Keratinocyte (primary cell): ENCODE measurements at places on chromosomes 1 and 21.

DNA sequence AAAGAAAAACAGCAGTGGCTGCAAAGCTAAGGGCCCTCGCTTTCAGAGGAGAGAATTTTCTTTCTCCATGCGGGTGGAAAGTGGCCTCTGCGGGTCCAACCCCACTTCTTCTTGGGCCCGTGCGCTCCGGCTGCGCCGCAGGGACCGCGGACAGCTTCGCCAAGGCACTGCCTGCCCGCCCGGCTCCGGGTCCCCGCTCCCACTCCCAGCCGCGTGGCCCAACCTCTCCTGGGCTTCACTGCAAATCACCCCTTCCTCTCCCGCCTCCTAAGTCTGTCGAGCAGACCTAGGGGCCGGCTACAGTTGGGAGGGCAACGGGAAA is 1.0 kb upstream of the RUNX3 start:
- no peak for DNase-seq

DNA sequence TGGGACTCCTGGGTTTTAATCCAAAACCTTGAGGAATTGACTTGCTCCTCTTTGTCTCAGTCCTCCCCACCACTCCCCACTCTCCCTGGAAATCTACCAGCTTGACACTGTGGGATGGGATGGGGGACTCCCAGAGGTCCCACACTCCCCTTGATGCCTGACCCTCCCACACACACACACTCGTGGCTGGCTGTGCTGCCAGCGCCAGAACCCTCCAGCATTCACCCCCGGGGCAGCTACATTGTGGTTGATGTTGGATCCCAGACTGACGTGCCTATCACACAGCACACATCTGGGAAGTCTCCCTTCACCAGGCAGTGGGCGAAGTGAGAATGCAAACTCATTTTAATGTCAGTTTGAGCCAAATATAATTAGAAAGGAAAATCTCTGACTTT is 10.0 kb downstream of the KIRREL1 start:
- DNase-seq = no peak

GRCh38 chr1:61588736-61589672 is 135.9 kb downstream of the TM2D1 start:
- no peak for DNase-seq

GRCh38 chr1:209756615-209757445 is 977 bp downstream of the TRAF3IP3 start:
- no peak for DNase-seq

- no peak for DNase-seq
These were observed 529.2 kb downstream of the USP25 start for GRCh38 chr21:16258844-16259611.

- DNase-seq = no peak
These were observed 4.2 kb downstream of the TOR1AIP2 start for GRCh38 chr1:179873438-179873851.

- DNase-seq = no peak
These were observed 90.8 kb upstream of the AJAP1 start for GRCh38 chr1:4563586-4563985.

DNA sequence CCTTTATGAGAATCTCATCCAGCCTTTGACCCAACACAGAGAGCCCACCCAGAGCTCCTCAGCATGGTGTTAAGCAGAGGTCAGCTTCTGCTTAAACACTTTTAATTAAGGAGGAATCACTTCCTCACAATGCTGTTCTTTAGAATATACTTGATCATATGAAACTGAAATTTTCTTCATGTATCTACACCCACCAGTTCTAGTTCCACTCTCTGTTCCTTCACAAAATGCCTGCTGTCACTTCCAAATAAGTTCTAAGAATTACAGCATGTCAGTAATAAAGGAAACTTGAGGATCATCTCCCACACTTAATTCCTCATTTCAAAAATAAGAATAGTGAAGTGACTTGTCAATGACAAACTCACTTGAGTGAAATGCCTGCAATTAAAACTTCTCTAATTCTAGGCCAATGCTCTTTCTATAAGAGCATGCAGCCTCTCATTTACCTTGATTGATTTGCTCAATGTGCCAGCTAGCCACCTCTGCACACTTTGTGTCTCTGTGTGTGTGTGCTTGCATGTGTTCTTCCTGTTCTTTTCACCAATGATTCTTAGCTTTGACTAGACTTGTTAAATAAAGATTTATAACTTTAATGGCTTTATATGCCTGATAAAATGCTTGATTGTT is 356.3 kb downstream of the PLPP3 start:
- DNase-seq = no peak

DNA sequence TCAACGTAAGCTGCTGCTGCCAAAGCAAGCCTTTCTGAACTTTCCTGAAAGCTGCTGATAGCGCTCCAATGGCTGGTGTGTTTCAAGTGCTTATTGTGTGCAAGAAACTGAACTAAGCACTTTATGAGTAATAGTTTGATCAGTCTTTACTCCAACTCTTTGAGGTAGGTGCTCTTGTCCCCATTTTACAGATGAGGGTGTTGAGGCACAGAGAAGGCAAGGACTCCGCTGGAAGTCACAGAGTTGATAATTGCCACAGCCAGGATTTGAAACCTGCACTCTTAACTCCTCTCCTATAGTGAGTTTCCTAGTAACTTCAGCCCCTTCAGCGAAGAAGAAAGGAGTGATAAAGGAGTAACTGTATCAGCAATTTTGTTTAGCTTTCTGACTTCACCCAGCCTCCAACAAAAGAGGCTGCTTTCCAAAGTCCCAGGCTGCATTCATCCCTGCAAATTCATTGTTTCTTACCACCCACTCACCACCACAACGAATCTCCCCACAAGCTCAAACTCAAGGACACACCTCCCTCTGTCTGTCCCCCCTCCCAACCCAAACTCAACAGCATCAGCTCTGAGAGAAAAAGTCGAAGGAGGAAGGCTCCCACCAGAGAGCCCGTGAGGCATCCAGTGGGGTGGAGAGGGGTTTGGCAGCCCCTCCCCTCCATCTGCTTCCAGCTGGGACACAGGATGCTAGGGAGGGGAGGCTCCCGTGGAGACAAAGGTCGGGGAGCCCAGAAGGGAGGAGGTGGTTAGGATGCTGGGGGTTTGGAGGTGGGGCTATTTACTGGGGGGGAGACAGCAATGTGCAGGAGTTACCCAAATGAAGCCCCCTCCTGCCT is 139.6 kb downstream of the NAV1 start:
- DNase-seq = no peak

- no peak for DNase-seq
These were observed 996 bp upstream of the C1orf159 start for GRCh38 chr1:1116701-1117468.

GRCh38 chr1:158716335-158716734 is 4.2 kb downstream of the OR6K3 start:
- DNase-seq = no peak

DNA sequence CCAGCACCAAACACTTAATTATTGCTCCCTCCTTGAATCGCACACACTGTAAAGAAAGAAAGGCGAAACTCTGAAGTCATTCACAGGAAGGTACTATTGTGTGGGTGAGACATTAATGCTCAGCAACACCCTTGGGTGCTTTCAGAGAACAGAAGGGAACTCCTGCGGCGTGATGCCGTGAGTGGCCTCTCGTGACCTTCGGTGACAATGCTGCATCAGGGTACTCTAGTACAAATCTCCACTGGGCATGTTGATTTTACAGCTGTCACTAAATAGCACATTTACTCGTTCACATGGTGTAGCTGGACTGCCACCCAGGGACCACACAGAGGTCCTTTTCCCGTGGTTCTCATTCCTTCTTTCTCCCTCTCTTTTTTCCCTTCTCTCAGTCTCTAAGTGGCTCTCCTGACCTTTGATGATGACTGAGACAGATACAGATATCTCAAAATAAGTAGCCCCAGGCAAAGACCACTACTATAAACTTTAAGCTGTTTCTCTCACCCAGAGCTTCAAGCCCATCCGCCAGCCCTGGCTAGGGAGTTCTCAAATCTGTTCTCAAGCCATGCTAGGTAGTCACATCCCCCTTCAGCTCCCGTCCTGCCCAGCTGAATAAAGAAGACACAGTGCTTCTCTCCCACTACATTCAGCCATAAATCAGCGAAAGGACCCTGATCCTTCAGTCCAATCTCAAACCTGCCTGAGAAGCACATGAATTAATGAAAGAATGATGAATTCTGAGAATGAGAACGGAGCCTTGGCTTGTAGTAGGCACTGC is 223.4 kb upstream of the FMN2 start:
- no peak for DNase-seq

- no peak for DNase-seq
These were observed 33.5 kb downstream of the SUSD4 start for GRCh38 chr1:223330466-223330865.

GRCh38 chr1:156766298-156767100 is 836 bp upstream of the PRCC start:
- no peak for DNase-seq

DNA sequence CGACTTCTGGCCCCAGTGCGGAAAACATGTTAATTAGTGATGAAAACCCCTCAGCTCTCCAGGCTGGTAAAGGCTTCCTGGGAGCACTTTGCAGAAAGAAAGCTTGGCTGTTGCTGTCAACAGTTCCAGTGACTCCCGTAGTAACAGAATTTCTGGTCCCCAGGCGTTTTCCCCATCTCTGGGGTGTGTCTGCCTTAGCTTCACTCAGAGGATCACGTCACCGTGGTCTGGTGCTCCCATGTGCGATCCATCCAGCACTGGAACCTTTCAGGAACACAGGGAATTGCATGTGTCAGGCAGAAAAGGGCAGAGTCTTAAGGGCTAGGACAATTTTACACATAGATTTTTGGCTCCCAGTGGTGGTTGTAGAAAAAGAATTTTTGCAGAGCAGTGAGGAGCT is 470.4 kb upstream of the USP24 start:
- DNase-seq = no peak

DNA sequence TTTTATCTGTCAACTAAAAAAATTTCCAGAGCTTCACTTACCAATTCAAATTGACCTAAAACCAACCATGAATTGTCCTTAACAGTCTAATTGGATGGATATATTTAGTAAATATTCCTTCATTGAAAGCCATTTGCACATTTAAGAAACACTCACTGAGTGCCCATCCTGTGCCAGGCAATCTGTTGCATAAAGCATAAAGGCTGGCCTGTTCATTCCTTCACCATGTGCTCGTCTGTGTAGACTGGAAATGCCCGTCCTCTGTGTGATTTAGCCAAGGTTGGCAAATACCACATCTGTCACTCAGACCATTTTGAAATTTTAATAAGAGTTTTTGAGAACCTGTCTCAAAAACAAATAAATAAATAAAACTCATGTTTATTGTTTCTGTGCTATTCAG is 57.1 kb downstream of the ZNF684 start:
- no peak for DNase-seq

DNA sequence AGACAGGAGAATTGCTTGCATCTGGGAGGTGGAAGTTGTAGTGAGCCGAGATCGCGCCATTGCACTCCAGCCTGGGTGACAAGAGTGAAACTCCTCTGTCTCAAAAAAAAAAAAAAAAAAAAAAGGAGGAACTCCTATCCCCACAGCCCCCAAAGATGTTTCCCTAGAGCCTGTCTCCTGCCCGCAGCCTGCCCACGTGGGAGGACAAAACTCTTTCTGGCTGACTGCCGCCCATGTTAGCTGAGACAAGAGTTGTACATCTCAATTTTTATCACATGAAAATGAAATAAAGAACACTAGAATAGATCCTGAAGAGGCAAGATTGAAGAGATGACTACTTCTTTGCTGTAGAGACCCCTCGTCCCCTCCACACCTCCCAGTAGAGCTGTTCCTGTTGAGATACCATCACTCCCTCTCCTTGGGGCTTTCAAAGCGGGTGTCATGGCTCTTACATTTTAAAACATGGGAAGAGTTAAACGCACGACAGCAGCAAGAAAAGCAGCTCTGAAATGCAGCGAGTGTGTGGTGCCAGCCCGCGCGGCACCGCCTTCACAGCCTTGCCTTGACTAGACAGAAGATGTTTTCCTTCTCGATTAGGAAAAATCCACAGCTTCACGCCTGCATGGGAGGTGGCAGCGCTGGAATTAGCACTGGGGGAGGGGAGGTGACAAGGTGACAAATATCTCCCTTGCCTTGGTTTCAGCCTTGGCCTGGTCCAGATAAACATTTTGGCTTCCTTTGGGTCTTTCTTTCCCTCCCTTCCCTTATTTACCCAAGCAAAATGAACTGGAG is 253.4 kb upstream of the CSF3R start:
- no peak for DNase-seq

DNA sequence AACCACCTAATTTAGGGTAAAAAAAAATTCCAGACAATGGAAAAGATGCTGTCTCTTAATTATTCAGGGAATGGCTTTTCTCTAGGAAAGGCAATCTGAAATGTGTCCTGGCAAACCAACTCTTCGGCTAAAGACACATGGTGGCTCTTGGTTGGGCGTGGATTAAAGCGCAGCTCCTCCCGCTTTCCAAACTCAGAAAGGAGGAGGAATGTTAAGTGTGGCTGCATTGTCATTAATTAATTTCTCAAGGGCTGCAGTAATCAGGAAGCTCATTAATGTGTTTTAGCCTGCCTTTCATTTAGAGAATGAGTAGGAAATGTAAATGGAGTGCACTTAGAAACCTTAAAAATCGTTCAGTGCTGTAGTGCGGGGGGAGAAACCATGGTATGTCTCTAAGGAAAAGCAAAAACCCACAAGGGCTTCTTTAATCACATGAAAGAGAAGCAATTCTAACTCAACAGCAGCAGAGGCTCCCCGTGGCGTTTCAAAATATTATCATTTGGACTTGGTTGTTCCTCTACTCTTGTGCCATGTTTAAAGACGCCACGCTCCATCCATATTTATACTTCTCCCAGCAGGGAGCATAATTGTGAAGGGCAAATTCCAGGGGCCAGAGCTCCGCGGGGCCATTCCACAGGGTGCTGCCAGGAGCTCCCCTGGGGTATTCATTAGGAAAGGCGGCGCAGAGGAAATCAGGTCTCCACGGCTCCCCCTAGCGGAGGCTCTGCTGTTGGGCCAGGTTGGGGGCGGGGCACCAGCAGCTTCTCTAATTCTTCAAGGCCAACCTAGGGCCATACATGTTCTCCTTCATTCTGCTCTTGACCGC is 91.9 kb upstream of the SSX2IP start:
- DNase-seq = no peak

- no peak for DNase-seq
These were observed 47.3 kb upstream of the LYPLAL1 start for GRCh38 chr1:219126377-219126776.

DNA sequence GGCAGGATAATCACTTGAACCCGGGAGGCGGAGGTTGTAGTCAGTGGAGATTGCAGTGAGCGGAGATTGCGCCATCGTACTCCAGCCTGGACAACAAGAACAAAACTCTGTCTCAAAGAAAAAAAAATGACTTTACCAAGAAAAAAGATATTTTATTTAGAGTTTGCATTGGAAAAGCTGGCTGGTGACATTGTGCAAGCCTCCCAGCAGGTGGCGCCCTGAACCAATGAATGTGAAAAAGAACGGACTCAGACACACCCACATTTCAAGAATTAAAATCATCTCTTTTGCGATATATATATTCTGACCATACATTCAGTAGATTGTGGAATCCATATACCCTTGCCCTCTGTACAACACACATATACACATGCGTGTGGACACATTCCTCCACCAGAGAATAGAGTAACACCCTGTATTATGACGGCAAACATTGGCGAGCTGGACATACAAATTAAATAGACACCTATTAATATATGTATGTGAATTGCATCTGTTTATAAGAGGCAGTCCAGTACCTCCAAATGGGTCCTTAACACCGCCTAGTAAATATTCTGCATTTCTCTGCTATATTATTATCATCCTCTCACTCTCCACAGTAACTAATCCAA is 39.0 kb upstream of the CADM3 start:
- no peak for DNase-seq

GRCh38 chr1:59249396-59250137 is 47.3 kb upstream of the FGGY start:
- DNase-seq = no peak

- no peak for DNase-seq
These were observed 31.4 kb upstream of the PKP1 start for GRCh38 chr1:201251851-201252430.

- DNase-seq = peak; percentile 84
These were observed at the start of gene SHC1 for GRCh38 chr1:154970631-154971340. SHC1 (minus strand) TSS chr1:154970747; CDS start chr1:154970526, 221 bp downstream.

- DNase-seq = no peak
These were observed 142.8 kb upstream of the COA6 start for GRCh38 chr1:234230414-234230862.
